ENCODE measurements at places on chromosomes 6 and 20.

- no peak for DNase-seq
Measured at GRCh38 chr6:33885132-33886057, 81.6 kb upstream of the MLN start.

- DNase-seq, result no peak
Measured at GRCh38 chr6:121794630-121795029, 359.2 kb downstream of the GJA1 start.

- no peak for DNase-seq
Measured at GRCh38 chr20:22127587-22127986, 422.1 kb downstream of the PAX1 start.

DNA sequence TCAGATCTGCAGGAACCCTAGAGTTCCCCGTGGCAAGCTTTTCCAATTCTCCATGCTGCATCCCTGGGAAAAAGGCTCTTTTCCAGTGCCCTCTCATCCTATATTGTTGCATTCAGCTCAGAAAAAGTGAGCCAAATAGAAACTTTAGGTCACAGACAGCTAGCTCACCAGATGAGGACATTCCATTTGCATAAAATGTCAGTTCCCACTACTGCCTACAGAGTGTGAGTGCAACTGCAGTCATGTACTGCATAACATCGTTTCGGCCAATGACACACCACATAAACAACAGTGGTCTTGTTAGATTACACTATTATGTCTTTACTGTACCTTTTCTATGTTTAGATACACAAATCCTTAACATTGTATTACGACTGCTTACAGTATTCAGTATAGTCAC is 8.6 kb downstream of the HS3ST5 start:
- DNase-seq, result no peak

GRCh38 chr6:32519118-32519909 is 10.8 kb downstream of the HLA-DRB5 start:
- no peak for DNase-seq

DNA sequence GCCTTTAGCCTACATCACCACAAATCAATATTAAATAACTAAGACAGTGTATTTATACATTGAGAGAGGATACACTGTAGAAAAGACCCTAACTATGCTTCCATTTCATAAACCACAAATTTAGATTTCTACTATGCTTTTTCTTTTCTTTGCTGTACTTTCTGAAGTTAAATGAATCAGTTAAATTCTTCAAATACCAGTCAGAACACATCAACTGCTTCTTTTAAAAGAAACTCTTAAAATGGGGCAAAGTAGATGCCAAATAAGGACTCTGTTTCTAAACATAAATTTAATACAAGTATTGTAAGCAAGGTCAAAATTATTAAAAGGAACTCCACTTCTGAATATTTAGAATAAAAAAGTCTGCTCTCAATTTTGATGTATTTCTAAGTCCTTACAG is 76.9 kb downstream of the GMDS start:
- DNase-seq, result no peak

DNA sequence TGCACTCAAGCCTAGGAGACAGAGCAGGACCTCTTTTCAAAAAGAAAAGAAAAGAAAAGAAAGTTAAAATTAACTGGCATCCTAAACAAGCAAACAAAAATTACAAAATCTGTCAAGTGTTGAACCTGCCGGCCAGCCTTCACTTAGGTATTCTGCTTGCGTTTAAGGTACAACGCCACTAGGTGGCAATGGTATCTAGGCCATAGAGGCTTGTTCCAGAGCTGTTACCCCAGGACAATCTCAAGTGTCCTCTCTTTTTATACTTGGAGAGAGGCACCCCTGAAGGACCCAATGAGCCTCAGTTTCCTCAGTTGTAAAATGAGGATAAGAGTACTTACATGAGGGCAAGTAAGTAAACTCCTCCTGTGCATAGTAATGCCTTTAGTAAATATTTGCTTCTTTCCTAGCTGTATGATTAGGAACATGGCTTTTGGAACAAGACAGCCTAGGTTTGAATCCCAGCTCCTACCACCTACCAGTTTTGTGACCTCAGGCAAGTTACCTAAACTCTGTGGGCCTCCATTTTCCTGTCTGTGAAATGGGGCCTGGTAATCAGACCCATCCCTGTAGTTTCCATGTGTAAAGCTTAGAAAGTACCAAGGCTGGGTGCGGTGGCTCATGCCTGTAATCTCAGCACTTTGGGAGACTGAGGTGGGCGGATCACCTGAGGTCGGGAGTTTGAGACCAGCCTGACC is 5.8 kb upstream of the PACSIN1 start:
- peak; percentile 39 for DNase-seq

DNA sequence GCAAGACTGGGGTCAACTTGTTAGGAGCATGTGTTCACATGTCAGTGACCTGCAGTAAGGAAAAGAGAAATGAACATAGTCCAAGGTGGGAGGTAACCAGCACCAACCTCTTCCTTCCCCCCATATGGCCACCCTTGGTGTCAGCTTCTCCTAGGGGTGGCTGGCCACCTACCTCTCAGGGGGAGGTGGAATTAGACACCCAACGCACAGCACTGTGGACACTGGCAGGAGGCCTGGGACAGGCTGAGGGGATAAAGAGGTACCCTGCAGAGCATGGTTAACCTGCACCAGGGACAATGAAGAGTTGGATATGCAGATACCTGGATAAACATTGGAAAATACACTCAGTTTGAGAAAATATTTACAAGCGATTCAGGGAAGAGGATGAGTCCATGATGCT is 84.5 kb downstream of the IYD start:
- no peak for DNase-seq

GRCh38 chr6:147906361-147906760 is 397.9 kb downstream of the SAMD5 start:
- DNase-seq, result no peak

DNA sequence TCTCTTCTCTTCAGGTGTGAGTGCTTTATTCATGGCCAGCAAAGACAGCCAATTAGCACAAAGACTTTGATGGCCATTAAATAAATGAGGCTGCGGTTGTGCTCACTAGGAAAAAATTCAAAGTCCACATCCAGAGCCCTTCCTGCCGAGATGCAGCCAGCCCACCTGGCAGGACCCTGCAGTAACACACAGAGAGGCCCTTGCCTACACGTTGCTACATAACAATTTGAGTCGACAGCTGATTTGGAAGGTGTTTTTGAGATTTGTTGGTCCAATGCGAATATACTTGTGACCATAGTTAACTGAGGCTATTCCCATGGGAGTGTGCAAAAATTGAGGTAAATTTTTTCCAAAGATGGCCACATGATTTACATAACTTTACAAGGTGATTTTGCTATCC is 605.4 kb upstream of the HTR1E start:
- no peak for DNase-seq

- no peak for DNase-seq
Measured at GRCh38 chr20:35823937-35824336, 52.1 kb downstream of the PHF20 start.

DNA sequence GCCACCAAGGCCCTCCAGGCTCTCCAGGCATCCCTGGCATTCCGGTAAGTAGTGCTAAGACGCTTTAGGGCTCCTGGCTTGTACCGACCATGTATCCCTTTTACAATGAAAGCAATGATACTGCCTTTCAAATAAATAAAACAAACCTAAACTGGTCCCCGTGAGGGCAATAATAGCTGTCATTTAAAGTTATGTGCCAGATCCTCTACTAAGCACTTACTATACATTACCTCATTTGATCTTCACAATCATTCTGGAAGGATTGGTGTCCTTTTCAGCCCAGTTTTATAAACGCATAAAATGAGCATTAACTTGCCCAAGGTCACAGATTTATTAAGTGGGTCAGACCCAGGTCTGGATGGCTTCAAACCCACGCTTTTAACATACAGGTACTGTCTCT is 114.7 kb downstream of the COL9A1 start:
- no peak for DNase-seq

- no peak for DNase-seq
Measured at GRCh38 chr20:39751557-39752137, 789.5 kb downstream of the DHX35 start.

DNA sequence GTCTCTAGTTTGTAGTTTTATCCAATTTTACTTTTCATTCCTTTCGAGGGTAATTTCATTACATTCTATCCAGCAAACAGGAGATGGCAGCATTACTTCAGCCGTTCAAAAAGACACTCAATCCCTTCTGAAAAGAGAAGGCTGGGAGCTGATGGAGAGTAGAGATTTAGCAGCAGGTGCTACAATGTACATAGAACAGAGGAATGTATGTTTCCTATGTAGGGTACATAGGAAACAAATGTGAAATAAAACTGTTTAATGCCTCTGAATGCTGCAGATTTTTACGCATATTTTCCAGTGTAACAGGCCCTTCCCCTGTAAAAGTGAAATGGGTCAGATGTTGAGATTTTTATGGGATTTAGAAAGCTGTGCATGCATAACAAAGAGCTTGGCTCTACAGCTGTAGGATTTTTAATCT is 16.0 kb downstream of the RPS12 start:
- no peak for DNase-seq

DNA sequence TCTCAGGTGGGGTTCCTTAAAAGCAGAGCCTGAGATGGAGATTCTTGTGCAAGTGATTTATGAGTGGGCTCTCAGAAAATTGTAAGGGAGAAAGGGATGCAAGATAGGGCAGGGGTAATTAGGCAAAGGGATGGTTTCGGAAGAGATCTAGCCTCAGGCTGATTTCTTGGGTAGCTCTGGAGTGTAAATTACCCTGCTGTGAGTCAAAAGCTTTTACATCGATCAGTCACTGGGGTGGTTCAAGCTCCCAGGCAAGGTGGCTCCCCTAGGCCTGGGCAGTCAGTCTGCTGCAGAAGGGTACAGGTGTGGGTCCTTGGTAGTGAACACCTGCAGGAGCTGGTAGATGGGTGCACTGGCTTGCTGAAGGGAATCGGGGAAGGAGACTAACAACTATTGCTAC is 11.1 kb upstream of the PM20D2 start:
- no peak for DNase-seq

DNA sequence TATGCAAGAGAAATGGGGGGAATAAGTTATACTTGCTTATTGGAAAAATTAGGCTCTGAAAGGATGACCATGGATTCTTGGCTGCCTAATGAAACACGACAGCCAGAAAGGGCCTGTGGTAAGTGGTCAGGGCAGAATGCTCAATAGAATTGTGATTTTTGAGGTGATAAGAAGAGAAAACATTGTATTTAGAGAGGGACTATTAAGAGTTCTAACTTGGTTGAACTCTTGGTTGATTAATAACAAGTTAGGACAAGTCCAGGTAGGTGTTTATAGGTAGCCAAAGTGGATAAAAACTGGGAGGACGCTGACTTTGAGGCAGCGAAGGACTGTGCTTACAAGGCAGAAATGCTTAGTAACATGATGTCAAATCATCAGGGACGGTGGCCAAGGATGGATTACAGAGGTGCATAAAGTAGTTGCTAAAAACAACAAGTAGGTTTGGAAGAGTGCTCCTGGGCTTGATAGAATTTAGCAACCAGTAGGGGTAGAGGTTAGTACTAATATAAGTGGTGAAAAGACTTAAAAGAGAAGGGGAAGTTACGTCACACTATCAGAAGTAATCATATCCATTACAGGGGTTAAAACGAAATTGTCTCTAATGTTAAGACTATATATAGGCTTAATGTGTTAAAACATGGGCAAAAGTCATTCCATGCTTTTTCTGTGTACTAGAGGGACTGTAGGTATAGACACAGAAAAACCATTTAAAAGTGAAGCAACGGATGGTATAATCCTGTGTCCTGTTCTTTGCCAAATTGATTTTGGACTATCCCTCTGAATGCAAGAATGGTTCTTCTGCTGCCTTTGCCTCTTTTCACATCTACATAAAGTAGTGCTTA is 98.6 kb downstream of the EYA4 start:
- no peak for DNase-seq

GRCh38 chr6:47308552-47309290 is 984 bp downstream of the TNFRSF21 start:
- DNase-seq, result peak; percentile 6
